ENCODE measurements at places on chromosomes 3 and 15.

GRCh38 chr15:48411971-48412591, 80.9 kb downstream of the DUT start:
- DNase-seq, result no peak

- DNase-seq, result peak; percentile 71
Measured at GRCh38 chr3:187041362-187042307, 97.7 kb downstream of the RPL39L start.

DNA sequence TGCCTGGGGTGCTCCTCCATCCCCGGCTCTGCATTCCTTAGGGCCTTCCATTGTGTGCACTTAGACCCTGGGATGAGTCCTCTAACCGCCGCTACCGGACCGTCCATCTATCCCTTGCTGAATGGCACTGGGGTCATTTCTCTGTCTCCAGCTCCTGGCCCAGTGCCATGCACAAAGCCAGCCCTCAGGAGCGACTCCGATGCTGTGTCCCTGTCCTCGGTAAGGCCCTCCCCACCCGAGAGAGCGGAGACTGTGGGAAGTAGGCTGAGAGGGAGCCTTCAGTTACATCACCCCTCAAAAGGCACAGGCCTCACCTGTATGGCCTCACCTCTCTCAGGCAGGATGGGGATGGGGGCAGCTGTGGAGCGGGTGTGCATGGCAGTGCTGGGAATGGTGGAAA, 33.8 kb downstream of the MUC4 start:
- DNase-seq, result no peak

DNA sequence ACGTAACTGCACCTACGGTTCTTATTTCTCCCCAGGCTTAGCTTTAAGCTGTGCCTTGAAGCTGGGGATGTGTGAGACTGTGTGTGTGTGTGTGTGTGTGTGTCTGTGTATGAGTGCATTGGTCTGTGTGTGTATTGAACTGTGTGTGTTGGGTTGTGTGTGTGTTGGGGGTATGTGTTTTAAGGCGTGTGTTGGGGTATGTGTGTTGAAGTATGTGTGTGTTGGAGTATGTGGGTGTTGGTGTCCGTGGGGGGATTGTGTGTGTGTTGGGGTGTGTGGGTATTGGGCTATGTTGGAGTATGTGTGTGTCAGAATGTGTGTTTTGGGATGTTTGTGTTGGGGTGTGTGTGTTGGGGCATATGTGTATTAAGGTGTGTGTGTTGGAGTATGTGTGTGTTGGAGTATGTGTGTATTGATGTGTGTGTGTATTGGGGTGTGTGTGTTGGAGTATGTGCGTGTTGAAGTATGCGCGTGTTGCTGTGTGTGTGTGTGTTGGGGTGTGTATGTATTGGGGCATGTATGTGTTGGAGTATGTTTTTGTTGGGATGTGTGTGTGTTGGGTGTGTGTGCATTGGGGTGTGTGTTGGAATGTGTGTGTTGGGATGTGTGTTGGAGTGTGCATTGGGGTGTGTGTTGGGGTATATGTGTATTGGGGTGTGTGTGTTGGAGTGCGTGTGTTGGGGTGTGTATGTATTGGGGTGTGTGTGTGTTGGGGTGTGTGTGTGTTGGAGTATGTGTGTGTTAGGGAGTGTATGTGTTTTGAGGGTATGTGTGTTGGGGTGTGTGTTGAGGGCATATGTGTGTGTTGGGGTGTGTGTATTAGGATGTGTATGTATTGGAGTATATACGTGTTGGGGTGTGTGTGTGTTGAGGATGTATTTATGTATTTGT, 76.4 kb downstream of the LSM3 start:
- DNase-seq, result no peak

DNA sequence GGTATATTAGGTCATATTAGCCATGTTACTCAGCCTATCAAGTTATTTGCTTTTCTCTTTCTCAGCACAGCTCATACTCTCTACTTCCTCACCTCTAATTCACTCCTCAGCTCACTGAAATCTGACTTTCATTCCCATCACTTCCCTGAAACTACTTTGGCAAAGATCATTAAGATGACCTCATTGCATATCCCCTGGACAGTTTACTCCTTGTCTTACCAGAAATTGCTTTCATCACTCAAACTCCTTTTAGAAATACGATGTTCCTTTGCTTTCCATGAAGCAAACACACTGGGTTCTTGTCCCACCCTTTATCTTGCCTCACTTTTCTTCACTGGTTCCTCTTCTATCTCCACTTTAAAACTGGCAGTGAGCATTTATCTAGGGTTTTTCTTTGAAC, 354.4 kb downstream of the TUSC7 start:
- no peak for DNase-seq

- no peak for DNase-seq
Measured at GRCh38 chr3:55501905-55502304, 14.8 kb upstream of the WNT5A start.

GRCh38 chr15:69459066-69459465, 6.4 kb downstream of the RPLP1 start:
- DNase-seq, result no peak
